ENCODE measurements at places on chromosomes 7 and 10. TPM values are rescaled to one million over a fixed set of nuclear protein-coding genes. Genes with fewer than 3 reads are reported as not detected.

DNA sequence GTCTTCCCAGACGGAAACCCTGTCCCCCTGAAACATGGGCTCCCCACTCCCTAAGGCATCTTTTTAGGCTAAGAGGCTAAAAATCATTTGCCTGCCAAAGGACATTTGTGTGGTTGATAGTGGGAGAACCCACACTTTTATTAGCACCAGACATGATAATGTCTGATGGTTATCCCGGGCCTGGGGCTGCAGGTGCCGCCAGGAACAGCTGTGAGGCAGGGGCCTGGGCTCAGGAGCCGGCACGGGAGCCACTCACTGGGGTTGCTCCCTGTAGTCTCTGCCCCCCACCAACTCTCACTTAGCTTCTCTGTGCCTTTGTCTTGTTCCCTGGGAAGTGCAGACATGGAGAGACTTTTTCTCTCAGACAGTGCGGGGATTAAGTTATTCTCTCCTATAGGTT, 193.6 kb downstream of the GLRX3 start:
- no peak for DNase-seq

The THSD7A gene
- polyA plus RNA-seq = not detected

- DNase-seq = no peak
Observed at GRCh38 chr10:100311298-100311697, 18.7 kb downstream of the PKD2L1 start.

DNA sequence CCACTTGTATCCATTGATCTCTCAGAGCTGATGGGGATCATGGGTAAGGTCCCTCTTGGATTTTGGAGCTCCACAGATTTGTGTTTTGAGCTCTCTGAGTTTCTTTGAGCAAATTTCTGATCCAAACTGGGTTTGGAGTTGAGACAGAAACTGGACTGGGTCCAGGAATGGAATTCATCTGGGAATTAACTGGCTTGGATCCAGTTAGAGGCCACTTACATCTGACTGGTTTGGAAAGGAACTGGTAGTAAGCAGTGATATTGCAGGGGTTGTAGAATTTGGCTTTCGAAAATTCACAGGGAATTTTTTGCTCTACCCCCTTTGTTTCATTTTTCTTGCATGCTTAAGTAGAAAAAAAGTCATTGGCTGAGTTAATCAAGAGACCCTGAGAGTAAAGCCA, 245.6 kb downstream of the SEMA3D start:
- DNase-seq = no peak

- DNase-seq = no peak
Observed at GRCh38 chr10:79093658-79094411, 25.1 kb downstream of the ZMIZ1 start.

The KAT6B gene
- 1.4 TPM for polyA plus RNA-seq

DNA sequence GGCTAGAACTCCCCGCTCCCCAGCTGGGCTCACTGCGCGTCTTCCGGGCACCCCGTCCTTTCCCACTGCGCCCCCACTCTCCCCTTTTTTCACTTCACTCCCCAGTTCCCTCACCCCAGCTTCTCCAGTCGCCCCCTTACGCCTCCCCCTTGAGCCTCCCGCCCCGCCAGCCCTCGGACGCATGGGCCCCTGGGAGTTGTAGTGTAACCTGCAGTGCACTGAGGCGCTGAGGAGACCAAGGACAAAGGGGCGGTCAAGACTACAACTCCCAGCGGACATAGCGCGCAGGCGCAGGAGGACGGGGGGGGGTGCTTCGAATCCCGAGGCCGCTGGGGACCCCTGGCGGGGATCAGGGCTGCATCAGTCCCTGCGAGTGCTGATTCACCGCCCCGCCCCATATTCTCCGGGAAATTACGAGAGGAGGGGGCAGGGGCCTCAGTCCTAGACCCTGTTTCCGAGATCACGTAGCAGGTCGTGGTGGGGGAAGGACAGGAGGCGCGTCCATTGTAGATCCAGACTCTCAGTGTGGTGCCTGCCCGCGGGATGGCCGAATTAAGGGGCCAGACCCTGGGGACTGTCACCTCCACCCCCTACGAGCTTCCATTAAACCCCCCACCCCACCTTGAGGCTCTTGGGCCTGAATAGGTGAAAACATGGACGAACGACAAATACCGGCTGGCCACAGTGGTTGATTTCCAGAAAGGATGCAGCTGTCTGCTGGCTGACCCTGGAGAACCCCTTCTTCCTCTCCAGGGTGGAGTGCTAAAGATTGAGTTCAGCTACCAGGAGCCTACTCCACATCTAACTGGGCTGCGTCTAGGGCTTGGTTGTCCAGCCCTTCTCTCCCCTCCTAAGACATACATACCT, 553 bp upstream of the YWHAG start:
- DNase-seq = peak; percentile 96

The NODAL gene
- polyA plus RNA-seq = 0.41 TPM

GRCh38 chr7:101536232-101536631, 92.9 kb downstream of the MYL10 start:
- no peak for DNase-seq

DNA sequence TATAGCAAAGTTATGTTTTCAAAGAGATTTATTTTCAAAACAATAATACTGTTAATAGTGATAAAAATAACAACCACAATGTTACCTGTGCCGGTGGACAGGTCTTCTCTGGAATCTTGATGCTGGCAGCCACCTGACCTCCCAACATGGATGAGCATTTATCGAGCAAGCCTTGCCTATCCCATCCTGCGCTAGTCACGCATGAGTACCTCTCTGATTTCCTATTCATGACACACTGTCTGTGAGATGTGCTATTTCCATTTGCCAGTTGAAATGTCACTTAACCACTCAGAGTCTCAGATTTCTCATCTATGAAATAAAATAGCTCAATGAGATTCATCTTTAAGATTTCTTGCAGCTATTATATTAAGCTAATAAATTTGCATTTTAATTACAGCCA, 341.2 kb upstream of the VWC2 start:
- no peak for DNase-seq

DNA sequence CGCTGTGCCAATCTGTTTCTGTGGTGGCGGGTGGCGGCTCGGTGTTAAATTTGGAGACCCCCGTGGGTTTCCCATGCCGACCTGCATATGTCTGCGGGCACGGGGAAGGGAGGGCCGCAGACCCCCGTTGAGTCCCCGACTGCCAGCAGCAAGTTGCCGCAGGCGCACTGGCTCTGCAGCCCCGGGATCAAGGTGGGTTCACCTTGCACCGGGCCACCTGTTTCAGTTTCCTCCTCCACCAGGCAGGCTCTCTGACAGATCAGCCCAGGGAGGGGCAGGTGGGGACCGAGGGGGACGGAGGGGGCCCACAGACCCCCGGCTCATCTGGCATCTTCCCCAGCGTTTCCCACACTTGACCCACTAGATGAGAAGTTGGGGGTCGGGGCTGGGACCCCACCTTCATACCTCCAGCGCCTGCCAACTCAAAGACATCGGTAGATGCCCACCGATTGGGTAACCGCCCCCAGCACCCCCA, 95.9 kb downstream of the CUX1 start:
- no peak for DNase-seq

The FASTK gene
- 52.4 TPM for polyA plus RNA-seq

DNA sequence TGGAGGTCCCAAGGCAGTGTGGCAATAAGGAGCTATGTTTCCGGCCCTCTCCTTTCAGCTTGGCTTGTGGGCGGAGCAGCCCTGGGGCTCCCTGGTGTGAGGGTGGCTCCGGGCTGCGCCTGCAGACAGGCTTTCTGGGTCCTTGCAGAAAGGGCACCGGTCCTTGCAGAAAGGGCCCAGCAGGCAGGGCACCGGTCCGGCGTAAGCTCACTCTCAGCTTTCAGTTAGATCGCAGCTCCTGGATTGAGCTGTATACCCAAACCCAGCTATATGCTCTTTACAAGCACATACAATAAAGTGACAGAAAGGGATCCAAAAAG, 293.8 kb upstream of the SHH start:
- no peak for DNase-seq

GRCh38 chr10:79409038-79409725, 36.2 kb downstream of the ZCCHC24 start:
- no peak for DNase-seq

The PVRIG gene
- not detected for polyA plus RNA-seq

The GPC2 gene
- 0.53 TPM for polyA plus RNA-seq

The DRGX gene
- polyA plus RNA-seq = not detected

DNA sequence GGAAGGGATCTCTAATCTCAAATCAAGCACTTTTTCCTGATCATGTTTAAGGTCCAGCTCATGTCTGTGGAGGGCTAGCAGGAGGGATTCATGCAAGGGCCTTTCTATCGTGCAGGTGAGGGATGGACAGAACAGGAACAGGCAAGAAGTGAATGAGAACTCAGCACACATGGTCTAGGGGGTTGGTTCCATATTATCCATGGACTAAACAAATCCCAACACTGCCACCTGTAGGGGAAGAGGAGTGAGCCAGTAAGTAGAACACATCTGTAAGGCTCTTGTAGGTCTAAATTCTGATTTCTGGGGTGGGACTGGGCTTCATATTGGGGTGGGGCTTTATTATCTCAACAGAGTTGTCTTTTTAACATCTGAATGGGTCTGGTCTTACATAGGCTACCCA, 138.0 kb upstream of the TARP start:
- peak; percentile 2 for DNase-seq

The RNLS gene
- 6.9 TPM for polyA plus RNA-seq

GRCh38 chr7:14846405-14846804, 56.1 kb downstream of the DGKB start:
- DNase-seq = no peak

GRCh38 chr10:69861251-69862240, 59.8 kb downstream of the COL13A1 start:
- DNase-seq = peak; percentile 92

DNA sequence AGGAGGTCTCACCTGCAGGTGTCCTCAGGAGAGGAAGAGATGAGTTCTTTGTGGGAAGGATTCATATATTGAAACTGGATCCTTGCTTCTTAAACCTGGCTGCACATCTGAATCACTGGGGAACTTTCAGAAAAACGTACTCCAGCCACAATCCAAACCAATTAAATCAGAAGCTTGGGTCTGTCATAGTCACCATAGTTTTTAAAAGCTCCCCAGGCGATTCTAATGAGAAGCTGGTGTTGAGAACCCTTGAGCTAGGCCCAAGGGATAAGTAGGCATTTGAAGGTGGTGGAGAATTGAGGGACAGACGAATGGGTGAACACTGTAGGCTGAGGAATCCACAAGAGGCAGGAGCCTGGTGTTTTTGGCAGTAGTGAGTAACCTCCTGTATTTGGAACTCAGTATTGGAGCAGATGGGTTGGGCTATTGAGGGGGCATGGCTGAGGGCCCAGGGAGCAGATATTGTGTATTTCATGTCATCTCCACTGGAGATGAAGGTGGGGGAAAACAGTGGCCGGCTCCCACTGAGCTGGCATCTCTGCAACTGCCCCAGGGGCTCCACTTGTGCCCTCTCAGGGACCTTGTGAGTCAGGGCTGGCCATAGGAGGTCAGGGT, 14.5 kb downstream of the ADCYAP1R1 start:
- DNase-seq = no peak

DNA sequence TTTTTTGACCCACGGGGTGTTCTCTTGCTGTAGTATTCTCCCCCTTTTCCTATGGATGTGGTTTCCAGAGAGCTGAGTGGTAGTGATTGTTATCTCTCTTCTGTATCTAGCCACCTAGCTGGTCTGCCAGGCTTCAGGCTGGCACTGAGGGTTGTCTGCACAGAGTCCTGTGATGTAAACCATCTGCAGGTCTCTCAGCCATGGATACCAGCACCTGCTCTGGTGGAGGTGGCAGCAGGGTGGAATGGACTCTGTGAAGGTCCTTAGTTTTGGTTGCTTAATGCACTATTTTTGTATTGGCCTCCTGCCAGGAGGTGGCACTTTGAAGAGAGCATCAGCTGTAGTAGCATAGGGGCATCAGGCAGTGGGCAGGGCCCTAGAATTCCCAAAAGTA, 851 bp downstream of the HYAL4 start:
- DNase-seq = no peak

The TMEM196 gene
- polyA plus RNA-seq = not detected

The VAX1 gene
- polyA plus RNA-seq = not detected

- peak; percentile 78 for DNase-seq
Observed at GRCh38 chr7:24981171-24981951, 1.4 kb upstream of the OSBPL3 start.

DNA sequence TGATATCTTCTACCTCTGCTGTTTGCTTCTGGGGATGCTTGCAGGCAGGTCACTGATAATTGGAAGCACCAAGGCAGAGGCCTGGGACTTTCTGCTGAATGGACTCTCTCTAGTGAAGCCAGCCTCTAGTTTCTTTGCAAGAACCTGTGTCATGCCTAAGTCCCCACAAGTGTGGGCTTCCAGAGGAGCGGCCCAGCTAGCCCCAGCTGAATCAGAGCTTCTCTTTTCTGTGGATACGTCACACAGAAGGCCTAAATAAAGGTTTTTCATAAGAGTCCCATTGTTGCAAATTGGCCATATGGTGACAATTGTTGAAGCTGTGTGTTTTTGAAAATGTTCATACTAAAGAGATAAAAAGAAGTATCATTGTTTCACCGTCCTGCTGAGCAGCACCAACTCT, 6.8 kb upstream of the OPALIN start:
- DNase-seq = no peak

The LRMDA gene
- polyA plus RNA-seq = 0.37 TPM

DNA sequence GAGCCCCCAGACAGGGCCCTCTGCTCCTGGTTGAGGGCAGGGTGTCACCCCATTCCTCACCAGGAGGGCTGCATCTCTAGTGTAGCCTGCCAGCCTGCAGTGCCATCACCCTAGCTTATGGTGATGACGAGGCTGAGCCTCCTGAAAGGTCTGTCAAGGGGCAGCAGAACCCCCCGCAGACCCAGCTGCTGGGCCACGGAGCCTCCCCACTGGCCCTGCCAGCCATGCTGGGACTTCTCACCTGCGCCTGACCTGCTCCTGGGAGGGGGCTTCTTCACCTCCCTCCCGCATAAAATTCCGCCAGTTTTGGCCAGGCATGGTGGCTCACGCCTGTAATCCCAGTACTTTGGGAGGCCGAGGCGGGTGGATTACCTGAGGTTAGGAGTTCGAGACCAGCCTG, 40.4 kb upstream of the RASGEF1A start:
- DNase-seq = no peak

- DNase-seq = peak; percentile 48
Observed at GRCh38 chr10:20059084-20059835, 243.0 kb downstream of the PLXDC2 start.
